ENCODE measurements at places on chromosomes 12 and 14.

DNA sequence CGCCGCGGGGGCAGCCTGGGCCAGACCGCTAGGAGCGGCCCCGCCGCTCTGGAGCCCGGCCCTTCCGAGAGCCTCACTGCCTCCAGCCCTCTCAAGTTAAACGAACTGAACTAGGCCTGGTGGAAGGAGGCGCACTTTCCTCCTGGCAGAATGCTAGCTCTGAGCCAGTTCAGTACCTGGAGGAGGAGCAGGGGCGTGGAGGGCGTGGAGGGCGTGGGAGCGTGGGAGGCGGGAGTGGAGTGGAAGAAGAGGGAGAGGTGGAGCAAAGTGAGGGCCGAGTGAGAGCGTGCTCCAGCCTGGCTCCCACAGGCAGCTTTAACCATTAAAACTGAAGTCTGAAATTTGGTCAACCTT is 5.3 kb downstream of the LTB4R start:
- H3K27me3 ChIP-seq, result peaks cover 35% of the 10 kb centered on the region
- no peak overlapping the region for H3K27ac ChIP-seq
- no peak overlapping the region for H3K4me3 ChIP-seq

GRCh38 chr14:101502761-101503392 is 58.4 kb upstream of the DIO3 start:
- no peak for DNase-seq
- peaks cover 12% of the 10 kb centered on the region for H3K4me1 ChIP-seq
- H3K27me3 ChIP-seq, result peaks cover 13% of the 10 kb centered on the region
- no peaks in the 10 kb centered on the region for H3K36me3 ChIP-seq

GRCh38 chr14:61532763-61533162 is 162.6 kb upstream of the HIF1A start:
- no peak overlapping the region for H3K4me3 ChIP-seq
- H3K36me3 ChIP-seq, result no peaks in the 10 kb centered on the region
- H3K4me1 ChIP-seq, result peaks cover 24% of the 10 kb centered on the region
- H3K27me3 ChIP-seq, result no peaks in the 10 kb centered on the region
- H3K27ac ChIP-seq, result peak overlapping the region; percentile 81

DNA sequence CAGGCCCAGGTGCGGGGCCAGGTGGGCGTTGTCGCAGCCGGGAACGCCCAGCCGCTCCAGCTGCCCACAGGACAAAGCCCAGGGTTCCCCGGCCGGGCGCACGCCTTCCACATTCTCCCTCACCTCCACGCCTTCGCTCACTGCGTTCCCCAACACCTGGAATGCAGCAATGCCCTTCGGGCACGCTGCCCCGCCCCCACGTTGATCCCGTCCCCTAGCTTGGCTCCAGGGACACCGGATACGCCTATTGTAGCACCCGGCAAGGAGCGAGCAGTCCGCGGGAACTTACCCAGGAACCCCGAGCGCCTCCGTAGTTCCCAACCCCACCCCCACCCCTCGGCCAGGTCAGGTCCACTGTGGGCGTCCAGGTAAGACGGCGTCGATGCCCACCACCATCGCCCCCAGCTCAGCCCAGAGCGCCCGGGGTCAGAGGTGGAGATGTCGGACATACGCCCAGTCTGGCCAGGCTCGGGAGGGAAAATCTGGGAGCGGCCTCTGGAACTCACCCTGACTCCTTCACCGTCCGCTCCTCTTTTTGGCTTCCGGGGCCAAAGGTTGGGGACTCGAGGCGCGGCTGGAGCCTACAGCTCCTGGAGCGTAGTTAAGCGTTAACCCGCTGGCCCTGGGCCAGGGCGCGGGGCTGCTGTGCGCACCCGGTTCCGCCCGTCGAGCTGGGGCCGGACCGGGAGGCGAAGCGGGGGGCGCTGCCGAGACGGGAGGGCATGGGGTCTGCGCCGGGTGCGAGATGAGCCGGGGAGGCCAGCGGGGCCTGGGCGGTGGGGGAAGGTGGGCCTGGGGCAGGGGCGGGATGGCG is 594 bp upstream of the CEP170B start:
- no peak for DNase-seq
- peaks cover 21% of the 10 kb centered on the region for H3K27me3 ChIP-seq
- H3K4me1 ChIP-seq, result no peaks in the 10 kb centered on the region
- H3K4me3 ChIP-seq, result peak overlapping the region; percentile 49

DNA sequence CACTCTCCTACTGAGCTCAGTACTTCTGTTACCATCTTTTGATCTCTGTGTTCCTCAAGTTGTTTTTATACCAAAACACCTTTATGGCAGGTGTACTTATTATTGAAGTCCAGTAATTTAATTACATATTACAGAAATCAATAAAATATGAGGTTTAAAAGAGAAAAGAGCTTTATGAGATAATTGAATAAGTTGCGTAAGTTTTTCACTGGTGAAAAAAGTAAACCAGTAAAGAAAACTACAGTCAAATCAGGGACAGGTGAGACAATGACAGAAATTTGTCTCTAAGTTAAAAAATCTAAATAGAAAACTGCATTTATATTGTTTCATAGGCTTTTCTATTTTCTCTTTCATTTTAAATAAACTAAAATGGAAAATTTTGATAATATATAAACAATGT is 29.1 kb upstream of the PTPRB start:
- peaks cover 12% of the 10 kb centered on the region for H3K4me1 ChIP-seq
- H3K4me3 ChIP-seq, result no peak overlapping the region
- H3K27ac ChIP-seq, result no peak overlapping the region
- DNase-seq, result no peak
- no peaks in the 10 kb centered on the region for H3K27me3 ChIP-seq

DNA sequence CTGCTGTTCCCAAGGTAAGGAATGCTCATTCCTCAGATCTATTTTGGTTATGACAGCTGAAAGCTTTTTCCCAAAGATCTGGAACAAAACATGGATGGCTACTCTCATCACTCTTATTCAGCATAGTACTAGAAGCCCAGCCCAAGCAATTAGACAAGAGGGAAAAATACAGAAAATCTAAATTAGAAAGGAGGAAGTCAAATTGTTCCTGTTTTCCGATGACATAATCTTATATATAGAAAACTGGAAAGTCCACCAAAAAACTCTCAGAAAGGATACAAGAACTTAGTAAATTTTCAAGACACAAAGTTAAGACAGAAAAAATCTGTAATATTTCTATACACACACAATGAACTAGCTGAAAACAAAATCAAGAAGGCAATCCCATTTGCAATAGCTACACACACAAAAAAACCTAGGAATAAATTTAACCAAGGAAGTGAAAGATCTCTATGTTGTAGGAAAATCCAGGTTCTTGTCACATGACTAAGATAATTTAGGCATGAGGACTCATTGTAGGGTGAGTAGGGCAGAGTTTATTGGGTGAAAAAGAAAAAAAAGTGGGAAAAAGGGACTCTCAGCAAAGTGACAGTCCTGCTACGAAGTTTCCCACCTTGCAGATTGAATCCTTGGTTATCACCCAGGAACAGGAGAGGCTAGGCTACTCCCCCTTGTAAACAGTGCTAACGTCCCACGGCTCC is 28.6 kb upstream of the KLRB1 start:
- peaks cover 13% of the 10 kb centered on the region for H3K36me3 ChIP-seq
- no peak overlapping the region for H3K27ac ChIP-seq
- DNase-seq, result no peak
- no peaks in the 10 kb centered on the region for H3K27me3 ChIP-seq
- H3K4me1 ChIP-seq, result peaks cover 12% of the 10 kb centered on the region
- no peak overlapping the region for H3K4me3 ChIP-seq

DNA sequence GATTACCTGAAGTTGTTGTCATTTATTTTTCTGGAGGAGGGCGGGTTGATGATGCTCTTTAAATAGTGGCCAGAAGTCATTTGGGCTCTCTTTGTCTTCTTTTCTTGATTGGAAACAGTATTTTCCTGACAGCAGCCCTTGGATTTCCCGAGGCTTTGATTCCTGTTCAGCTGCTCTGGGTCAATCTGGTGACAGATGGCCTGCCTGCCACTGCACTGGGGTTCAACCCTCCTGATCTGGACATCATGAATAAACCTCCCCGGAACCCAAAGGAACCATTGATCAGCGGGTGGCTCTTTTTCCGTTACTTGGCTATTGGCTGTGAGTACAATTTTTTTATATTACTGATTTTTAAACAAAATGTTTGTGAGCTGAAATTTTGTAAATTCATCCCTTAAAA is 60.4 kb downstream of the ANAPC7 start:
- no peak overlapping the region for H3K4me3 ChIP-seq
- no peak for DNase-seq
- H3K4me1 ChIP-seq, result no peaks in the 10 kb centered on the region
- H3K27ac ChIP-seq, result no peak overlapping the region
- H3K36me3 ChIP-seq, result peaks cover 61% of the 10 kb centered on the region

DNA sequence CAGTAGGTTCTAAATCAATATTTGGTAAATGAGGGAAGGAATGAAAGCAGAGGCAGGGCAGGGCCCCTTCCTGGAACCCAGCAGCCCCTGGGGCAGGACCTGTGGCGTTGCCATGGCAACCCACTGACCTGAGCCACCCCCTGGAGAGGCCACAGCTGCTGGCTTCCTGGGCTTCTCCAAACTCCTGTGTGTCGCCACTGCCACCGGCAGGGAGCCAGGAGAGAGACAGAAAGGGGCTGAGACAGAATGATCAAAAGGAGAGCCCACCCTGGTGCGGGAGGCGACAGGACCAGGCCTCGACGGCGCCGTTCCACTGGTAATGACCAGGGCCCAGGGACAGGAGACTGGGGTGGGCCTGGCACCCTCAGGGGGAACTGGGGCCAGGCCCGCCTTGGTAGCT is 18.2 kb downstream of the RFX4 start:
- peaks cover 63% of the 10 kb centered on the region for H3K4me1 ChIP-seq
- peaks cover 8% of the 10 kb centered on the region for H3K36me3 ChIP-seq
- H3K4me3 ChIP-seq, result peak overlapping the region; percentile 2
- H3K27ac ChIP-seq, result peak overlapping the region; percentile 46
- DNase-seq, result peak; percentile 36
- H3K27me3 ChIP-seq, result no peaks in the 10 kb centered on the region

DNA sequence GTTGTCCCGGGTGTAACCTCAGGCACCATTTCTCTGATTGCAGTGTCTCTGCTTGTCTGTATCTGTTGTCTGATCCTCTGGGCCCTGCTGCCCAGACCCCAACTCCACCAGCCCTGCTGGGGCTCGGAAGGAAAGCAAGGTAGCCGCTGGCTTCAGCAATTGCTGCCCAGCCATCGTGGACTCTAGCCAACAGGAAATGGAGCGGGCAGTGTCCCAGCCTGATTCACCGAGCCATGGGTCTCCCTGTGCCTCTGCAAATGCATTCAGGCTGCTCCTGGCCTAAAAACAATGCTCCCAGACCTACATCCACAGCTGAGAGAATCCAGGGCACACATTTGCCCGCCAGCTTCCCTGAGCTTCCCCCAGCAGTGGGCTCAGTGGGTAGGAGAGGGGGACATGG is 9.2 kb downstream of the TUNAR start:
- DNase-seq, result no peak
- peaks cover 11% of the 10 kb centered on the region for H3K27me3 ChIP-seq
- H3K27ac ChIP-seq, result peak overlapping the region; percentile 62

DNA sequence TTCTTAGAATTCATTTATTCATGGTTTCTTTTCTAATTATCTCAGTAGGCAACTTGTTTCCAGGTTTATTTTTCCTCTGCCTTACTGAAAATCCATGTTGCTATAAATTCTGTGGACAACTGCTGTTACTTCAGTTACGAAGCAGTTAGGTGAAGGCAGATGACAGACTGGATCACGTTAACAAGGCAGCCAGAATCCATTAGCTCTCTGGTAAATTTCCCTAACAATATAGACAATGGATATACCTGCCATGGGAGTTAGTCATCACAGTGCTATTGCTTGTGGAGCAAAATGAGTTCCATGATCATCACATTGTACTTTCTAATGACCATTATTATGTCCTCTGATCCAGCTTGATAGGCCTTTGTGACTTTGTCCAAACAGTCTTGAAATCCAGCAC is 291.5 kb downstream of the NELL2 start:
- H3K27ac ChIP-seq, result no peak overlapping the region
- no peak overlapping the region for H3K4me3 ChIP-seq
- H3K4me1 ChIP-seq, result peaks cover 14% of the 10 kb centered on the region
- H3K36me3 ChIP-seq, result peaks cover 6% of the 10 kb centered on the region
- no peaks in the 10 kb centered on the region for H3K27me3 ChIP-seq
